ENCODE measurements at places on chromosomes 7 and 10.

GRCh38 chr7:157909370-157909769 lies 572.6 kb downstream of the DNAJB6 start:
- DNase-seq = no peak

DNA sequence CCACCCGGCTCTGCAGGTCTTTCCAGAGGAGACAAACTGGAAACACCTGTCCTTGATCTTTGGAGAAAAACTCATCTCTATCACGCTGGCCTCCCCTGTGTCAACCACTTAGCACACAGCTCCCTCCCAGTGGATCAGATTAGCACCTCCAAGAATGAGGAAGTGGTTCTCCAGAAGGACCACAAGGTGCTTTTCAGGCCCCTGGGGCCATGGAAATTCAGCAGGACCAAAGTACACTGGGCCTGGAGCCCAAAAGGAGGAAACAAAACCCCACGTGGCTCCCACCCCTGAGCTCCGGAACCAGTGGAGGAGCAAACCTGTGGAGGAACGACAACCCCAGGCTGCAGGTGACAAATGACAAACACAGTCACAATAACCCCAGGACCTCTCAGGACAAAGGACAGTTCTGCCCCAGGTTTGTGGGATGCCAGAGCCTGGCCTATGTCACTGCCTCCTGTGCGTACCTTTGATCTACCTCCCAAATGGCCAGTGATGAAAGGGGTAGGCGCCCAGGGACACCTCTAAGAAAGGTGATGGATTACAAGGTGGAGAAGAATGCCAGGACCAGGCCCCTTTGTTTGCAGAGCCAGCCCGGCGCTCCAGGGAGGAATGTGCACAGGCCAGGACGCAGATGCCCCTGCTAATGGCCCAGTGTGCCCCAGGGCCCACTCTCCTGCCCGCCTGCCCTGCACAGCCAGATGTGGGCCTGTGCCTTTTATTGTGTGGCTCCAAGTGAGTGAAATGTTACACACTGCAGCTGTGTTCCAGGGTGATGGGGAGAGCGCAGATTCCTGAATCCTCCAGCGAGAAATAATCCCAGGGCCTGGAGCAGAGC lies 5.7 kb downstream of the TNS3 start:
- peak; percentile 93 for DNase-seq

DNA sequence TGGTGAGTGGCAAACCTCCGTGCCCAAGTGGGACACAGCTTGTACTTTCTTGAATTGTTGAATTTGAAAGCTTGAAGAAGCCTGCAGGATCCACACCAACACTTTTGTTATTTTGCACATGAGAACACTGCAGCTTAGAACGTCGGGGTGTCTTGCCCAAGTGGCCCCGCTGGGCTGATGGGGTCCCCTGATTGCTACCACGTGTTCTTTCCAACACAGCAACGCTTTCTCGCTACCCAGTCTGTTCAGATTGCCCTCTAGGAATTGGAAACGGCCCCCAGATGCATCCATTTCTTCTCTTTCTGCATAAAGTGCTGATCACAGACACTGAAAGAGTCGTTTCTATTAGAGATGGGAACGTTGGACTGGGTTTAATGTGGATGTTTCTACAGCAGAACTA lies 268.5 kb downstream of the ADARB2 start:
- DNase-seq = no peak

DNA sequence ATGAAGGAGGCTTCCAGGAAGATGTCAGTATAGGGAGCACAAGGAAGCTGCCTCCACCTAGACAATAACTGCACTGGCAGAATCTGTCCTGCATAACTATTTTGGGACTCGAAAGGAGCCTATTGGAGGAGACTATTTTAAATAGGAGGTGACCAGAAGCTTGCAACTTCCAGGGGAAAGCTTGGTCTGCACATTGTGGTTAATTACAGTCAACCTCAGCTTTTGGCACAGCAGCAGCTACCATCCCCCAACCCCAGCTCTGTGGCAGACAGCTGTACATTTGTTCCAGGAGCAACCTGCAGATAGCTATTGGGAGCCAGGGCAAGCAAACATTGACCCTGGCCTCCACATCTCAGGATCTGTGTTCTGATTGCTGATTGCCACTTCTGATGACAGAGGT lies 46.3 kb upstream of the NANOS1 start:
- no peak for DNase-seq

DNA sequence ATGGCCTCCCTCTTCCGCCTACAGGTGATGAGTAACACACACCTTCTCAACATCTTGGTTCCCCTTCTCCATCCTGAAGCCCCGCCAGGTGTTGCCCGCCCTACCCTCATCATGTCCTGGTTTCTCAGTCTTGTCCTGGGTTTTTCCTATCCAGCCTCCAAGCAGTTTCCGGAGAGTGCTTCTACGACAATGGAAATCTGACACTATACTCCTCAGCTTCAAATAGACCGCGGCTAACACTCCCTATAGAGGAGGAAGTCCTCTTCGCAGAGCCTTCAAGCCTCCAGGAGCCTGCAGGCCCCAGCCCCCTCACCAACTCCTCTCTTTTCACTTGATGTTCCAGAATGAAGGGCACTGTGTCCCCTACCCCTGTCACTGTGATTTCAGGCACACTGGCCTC lies 147.4 kb downstream of the PRPF18 start:
- no peak for DNase-seq

DNA sequence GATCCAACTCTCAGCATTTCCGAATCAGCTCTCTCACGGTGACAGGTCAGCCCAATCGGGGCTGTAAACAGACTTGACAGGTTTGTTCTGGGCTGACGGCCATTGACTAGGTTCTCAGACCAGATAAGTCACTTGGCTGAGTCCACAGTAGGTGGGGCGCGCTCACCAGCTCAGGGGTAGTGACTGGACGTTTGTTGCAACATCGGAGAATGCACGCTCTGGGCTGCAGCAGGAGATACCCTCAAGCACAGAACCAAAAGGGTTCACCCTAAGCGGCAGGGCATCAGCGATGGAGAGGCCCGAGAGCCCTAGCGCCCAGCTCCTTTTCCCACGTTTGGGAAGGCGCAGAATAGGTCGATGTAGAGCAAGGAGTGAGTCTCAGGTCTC lies 1.8 kb downstream of the KLLN start:
- DNase-seq = peak; percentile 66

All from femur (tissue), 1 donor.